ENCODE measurements at places on chromosomes 4 and X.
A peak's percentile ranks its signal among the peaks of the same experiment; 100 is the strongest.

- peak; percentile 63 for DNase-seq
Measured at GRCh38 chrX:118271775-118272174, 74.1 kb upstream of the WDR44 start.

DNA sequence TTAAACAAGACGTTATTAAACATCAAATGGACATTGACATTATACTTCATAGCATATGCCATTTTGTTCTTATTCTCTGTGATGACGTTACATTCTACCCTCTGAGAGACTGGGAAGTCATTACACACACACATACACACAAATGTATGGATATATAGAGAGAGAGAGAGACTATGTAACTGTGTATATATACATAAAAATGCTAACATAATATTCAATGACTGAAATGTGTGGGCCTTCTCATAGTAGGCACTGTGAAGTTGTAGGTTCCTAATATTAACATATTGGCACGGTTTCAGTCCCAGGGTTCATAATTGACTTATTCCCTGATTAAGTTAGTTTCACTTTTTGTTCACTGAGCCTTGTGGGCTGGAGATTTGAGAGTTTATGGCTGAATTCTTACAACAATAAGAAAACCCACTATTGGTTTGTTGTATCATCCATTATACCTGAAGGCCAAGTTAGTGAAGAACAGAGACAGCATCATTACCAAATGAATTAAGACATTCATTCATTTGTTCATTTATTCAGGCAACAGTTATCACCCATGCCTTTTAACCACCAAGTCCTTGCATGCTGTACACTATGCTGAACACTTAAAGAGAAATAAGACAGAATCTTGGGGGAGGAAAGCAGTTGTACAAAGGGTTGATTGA lies 68.5 kb downstream of the GAB1 start:
- no peak for DNase-seq

DNA sequence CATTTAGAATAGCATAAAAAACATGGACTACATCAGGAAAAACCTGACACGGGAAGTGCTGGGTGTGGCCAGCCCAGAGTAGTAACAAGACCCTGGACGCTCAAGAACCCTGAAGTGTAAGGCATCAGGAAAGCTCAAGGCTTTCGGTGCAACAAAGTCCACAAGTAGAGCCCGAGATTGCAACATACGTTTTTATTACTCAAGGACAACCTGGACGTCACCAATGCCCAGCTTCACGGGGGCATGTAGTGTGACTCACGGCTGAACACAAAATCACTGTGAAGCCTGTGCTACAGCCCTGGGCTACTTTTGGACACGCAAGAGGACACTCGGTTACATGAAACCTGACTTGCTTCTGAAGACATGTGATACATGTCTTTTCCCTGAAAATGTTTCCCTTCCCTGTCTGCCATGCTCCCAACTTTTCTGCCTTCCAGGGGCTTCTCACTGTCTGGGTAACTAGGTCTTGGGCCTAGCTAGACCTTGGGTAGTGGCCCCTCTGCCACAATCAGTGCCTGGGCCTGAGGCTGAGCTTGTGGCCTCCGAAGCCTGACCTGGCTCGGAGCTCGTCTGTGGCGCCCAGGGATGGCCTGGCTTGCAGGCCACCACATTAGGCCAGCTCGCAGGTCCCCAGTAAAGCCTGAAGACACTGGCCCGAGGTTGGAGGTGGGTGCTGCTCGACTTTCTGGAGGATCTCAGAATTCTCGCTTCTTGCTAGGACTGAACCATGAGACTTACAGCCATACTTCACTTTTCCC lies 9.2 kb downstream of the IRAK1 start:
- peak; percentile 56 for DNase-seq

- DNase-seq = no peak
Measured at GRCh38 chr4:42637104-42637503, 19.8 kb downstream of the ATP8A1 start.

- DNase-seq = peak; percentile 45
Measured at GRCh38 chr4:41257257-41257901, 651 bp downstream of the UCHL1 start.

DNA sequence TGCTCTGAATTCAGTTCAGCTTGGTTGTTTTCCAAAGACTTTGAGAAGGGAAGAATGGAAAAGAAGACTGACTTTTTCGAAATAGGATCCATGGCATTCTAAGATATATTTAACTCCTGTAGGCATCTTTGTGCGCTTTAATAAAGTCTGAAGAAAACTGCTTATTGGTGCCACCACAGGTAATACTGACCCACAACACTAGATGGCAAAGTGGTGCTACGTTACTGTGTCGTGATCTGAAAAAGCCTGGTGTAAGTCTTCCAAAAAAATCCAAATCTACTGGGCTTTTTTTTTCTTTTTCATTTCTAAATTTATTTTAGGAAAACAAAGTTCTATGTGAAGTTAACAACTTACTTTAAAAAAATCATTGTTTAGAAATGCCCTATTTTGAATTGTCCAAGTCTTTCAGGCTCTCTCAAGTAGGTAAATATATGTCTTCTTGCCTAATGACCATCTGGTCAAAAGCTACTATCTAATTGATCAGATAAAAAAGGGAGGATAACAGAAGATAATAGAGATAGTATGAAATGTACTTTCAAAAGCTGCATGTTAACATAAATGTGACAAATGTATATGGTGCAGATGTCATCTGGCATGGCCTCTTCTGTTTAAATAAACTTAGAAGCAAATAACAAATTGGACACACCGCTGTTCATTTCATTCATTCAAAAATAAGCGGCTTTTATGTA lies 47.0 kb upstream of the MID1IP1 start:
- DNase-seq = peak; percentile 72

GRCh38 chr4:74374561-74375327 lies 9.8 kb downstream of the EREG start:
- peak; percentile 88 for DNase-seq

- no peak for DNase-seq
Measured at GRCh38 chr4:95295157-95295556, 253.6 kb downstream of the UNC5C start.

DNA sequence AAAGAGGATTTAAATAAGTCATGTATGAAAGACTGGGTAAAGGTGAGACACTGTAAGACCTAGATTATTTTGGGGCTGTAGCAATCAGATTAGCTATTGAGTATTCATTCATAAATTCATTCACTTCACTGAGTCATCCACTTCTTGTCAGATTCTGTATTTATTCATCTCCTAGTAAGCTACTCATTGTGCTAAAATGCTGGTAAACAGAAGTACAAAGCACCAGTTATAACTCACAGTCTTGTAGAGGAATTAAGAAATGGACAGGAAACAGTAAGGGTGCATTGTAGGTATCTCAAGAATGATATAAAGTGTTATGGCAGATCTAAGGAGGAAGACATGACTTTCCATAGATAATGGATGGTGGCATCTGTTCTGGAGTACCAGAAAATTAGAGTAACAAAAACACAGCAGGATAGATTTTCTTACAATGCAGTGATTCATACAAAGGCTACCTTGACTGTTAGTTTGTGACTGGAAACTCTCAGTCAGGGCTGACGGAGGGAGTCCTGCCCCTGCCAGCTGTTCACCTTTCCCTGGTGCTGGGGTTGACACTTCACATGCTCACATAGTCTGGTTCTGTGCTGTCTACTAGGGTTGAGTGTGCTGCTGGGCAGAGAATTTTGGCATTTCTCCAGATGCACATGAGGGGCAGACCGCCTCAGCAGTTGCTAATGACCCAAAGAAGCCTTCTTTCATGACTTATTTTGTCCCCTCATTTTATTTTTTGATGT lies 26.5 kb upstream of the HAND2 start:
- DNase-seq = no peak

DNA sequence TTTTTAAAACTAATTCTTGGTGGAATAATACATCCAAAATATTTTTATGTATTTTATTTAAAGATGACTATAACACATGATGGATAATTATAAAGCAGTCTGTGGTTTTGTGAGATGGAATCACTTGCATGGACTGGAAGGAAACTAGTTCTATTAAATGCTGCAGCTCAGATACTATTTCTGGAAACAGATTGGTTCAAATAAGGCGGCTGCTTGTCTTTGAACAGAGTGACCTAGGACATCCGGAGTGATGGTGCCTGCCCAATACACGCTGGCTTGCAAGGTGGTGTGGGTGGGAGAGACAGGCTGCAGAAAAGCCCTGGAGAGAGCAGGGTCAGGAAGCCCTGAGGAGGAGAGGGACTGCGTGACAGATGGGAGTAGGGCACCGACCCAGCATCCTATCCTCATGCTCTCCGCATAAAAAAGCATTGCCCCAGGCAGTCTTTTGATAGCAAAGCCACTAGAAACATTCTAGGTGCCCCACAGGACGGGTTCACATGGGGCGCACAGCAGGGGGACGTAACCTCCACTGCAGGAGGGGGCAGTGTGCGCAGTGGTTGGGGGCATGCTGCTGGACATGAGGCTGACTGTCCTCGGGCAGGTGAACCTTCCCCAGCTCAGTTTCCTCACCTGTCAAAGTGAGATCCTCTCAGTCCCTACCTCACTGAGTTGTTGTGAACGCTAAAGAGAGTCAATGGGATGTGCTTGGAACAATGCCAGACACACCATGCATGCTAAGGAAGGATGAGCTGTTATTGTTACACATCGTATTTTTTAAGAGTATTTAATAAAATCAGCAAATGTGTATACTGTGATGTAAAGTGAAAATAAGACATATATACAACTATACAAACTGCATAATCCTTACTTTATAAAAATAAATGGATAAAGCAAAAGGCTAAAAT lies 71.3 kb downstream of the EVC2 start:
- DNase-seq = no peak

DNA sequence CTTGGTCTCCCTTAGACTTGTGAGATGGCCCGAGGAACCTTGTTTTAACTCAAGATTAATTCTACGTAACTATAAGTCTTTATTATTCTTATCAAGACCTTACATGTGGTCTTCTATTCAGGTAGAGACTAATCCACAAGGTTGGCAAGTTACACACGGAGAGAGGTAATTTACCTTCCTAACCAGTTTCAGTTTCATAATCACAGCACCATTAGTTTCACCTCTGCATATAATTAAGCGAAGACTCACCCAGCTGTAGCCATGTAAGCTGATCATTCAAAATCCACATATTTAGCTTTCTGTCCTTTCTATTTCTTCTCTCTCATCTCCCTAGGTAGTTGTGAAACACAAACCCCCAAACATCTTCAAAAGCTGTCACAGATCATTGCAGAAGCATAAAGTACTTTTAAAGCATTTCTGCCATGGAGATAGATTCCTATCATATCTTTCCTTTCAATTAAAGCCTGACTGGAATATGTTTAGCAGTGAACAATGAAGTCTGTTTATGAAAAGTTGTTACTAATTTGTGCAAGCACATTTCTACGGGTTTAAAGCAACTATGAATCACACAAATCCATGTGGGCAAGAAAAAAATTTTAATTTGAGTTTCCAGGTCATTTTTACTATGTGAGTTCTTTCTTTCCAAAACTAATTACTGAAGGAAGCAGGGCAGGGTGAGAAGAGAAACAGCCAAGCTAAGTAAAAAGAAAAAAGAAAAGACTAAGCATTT lies 78.5 kb downstream of the BTC start:
- DNase-seq = no peak

GRCh38 chr4:8380511-8381415 lies 59.8 kb downstream of the ACOX3 start:
- DNase-seq = no peak

GRCh38 chr4:183038436-183038835 lies 60.6 kb upstream of the WWC2 start:
- no peak for DNase-seq

- DNase-seq = no peak
Measured at GRCh38 chr4:10746371-10747171, 62.0 kb upstream of the CLNK start.

DNA sequence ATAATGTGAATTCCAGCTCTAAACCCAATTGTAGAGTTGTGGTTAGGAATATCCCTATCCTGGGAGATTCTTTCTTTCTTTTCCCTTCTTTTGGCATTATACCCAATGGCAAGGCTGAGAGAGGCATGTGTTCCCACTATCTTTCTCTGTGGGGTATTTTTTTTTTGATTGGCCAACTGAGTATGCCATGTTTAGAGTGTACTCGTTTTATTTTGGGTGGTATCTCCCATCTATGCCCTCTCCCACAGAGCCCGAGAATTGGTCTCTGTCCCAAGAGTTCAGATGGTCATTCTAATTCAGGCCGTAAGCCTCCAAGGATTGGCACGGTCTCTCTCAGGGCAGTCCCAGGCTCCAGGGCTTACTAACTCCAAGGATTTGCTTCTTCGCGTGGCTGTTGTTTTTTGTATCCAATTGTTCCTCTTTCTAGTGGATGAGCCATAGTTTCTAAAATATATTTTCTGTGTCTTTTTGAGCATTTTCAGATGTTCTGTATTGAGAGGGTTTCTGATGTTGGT lies 198.8 kb downstream of the SLC4A4 start:
- DNase-seq = no peak

- DNase-seq = no peak
Measured at GRCh38 chr4:73970945-73971344, 10.9 kb downstream of the PF4 start.

DNA sequence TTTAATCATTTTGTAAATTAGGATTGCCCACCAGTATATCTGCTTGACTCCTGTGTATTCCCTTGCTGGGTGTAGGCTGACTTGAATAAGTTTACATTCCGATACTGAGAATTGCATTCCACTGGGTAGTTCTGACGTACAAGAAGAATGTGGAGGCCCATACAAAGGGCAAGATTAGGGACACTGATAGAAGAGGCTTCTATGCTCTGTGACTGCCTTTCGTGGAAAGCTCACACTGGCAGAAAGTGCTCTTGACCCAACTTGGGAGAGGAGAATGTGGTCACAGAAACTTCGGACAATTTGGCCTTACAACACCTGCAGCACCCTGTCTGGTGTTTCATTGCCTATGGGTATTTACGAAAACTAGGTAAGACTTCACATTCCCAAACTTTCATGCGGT lies 126.3 kb downstream of the RAPGEF2 start:
- DNase-seq = peak; percentile 87

- peak; percentile 59 for DNase-seq
Measured at GRCh38 chr4:47686294-47686872, 151.5 kb downstream of the CORIN start.

GRCh38 chrX:136781180-136781797 lies 557 bp upstream of the ARHGEF6 start:
- peak; percentile 37 for DNase-seq

- peak; percentile 80 for DNase-seq
Measured at GRCh38 chrX:43589735-43590134, 66.4 kb upstream of the MAOA start.

DNA sequence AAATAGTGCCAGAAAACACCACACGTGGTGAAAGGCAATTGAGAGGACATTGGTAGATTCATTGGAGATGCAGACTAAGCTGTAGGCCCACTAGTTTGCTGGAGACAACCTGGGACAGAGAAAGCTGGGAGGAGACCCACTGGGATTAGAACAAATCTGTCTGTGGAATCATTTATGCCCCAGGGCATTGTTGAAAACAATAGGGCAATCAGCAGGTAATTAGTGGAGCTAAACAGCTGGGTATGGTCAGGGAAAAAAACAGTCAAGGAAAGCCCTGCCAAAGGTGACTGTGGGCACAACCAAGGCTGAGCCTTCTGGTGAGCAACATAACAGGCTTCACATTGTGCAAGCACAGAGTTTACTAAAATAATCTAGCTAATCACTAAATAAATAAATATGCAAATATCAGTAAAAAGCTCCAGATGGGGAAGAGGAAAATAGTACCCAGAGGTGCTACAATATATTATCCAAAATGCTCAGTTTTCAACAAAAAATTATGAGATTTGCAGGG lies 9.0 kb downstream of the TCEAL3 start:
- DNase-seq = no peak
